Stimulated activated CD8-positive, alpha-beta memory T cell treated with anti-CD3 and anti-CD28 coated beads, Interleukin-7, amount 100 ng/mL, for 4 hours (primary cell): ENCODE measurements at places on chromosomes 2 and 18.

DNA sequence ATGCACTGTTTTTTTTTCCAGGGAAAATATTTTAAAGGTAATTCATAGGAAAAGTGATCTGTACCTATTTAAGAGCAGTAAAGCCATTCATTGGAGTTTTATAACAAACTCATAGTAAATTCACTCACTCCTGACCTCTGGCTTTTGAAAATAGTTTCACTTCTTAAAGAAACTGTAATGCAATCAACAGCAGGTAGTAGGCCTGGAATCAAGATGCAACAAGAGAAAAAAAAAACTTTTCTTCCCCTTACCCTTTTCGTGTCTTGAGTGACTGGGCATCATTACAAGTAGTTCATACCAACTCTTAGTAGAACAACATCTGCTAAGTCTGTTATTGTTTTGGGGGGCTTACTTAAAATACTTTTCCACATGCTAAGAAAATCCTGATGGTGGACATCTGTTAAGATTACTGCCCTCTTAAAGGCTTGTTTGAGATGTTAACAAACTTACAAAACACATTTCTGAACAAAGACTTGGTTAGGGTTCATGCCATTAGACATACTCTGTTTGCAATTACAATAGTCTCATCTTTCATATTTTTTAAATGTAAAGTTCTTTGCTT is 164.1 kb upstream of the FOSL2 start:
- no peak for DNase-seq

- DNase-seq, result no peak
Measured at GRCh38 chr2:126715111-126715510, 59.2 kb downstream of the GYPC start.

DNA sequence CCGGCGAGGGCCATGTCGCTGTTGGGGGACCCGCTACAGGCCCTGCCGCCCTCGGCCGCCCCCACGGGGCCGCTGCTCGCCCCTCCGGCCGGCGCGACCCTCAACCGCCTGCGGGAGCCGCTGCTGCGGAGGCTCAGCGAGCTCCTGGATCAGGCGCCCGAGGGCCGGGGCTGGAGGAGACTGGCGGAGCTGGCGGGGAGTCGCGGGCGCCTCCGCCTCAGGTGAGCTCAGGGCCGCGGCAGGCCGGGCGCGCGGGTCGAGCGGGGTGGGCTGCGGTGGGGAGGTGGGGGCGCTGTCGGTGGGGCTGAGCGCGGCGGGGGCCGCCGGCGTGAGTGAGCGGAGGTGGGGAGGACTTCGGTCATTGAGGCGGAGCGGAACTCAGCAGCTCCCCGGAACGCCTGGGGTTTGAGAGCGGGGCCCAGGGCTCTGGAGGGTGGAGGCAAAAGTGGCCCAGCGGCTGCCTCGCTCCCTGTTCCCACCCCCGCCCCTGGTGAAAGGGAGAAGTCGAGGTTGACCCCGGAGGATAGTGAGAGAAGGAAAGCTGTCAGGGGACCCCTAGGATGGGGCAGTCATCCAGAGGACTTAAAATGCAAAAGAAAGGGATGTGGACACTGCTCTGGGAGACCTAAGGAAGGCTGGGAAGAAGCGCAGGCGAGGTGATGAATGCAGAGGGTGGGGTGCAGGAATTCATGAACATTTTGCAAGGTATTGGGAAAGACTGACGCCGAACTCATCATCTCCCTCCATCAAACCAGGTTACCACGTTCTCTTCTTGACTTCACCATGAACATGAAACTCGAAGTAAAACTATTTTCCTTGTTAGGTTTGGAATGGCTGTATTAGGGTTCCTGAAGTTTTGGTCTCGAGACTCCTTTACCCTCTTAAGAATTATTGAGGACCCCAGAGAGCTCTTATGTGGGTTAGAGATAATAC is 633 bp downstream of the MALT1 start:
- no peak for DNase-seq

- DNase-seq, result no peak
Measured at GRCh38 chr2:101752716-101753616, 55.5 kb downstream of the MAP4K4 start.

DNA sequence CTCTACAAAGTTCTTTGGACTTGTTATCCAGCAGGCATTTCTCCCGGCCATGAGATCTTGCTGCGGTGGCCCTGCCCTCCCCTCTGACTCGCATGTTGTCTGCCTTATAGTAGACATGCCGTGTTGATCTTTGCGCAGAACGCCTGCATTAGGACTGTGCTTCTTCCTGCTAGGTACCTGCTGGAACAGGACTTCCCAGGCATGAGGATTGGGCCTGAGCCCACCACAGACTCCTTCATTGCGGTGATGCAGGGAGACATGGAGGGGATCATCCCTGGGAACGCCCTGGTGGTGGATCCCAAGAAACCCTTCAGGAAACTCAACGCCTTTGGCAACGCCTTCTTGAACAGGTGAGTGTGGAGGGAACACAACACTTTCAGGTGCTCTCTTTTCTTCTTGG is 10.1 kb downstream of the EHD3 start:
- DNase-seq, result no peak

GRCh38 chr2:163011000-163011399 is 172.4 kb upstream of the KCNH7 start:
- no peak for DNase-seq

DNA sequence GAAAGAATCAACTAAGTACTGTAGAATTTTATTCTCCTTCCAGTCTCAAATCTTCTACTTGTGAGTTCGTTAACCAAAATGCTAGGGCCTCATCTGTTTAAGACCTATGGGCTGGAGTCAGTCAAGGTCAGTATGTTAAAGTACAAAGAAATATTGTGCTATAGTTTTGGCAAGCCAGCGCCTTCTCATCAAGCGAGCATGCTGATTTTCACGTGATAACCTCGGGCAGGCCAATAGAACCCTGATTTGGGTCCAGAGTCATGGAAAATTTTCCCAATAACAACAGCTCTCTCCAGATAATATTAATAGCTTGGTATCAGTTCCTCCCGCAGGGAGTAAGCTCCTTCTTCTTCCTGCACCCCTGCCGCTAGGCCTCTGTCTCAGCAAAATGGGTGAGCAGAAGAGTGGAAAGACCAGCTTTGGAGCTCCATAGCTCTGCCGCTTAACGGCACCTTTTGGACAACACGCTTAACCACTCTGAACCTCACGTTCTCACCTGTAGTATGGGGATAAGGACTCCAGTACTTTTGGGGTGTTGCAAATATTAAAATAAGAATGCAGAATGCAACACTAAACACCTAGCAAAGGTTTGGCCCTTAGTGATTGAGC is 11.7 kb downstream of the CABLES1 start:
- DNase-seq, result no peak

GRCh38 chr2:184597571-184597991 is 748 bp upstream of the ZNF804A start:
- DNase-seq, result no peak
